ENCODE measurements at places on chromosomes 2 and 18.

DNA sequence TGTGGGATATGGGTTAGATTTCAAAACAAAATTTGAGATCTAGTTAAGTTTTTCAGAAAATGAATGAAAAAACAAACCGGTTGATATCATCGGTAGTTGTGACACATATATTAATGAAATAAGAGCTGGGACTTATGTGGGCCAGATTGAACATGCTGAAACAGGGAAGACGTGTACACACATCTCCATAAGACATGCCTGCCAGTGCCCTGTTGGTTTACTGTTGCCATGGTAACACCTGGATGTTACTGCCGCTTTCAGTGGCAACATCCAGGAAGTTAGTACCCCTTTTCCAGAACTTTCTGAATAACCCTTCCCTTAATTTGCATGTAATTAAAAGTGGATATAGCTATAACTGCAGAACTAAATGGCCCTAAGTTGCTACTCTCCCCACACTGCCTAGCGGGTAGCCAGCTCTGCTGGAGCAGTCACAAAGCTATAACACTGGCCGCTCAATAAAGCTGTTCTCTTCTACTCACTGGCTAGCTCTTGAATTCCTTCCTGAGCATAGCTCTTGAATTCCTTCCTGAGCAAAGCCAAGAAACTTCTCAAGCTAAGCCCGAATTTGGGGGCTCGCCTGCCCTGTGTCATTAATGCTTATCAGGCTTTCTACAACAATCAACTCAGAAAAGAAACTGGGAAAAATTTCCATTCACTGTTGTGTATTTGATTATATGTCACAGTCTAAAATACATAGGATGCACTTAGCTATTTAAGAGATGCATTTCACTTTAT is 776.3 kb upstream of the CDH7 start:
- DNase-seq, result no peak

DNA sequence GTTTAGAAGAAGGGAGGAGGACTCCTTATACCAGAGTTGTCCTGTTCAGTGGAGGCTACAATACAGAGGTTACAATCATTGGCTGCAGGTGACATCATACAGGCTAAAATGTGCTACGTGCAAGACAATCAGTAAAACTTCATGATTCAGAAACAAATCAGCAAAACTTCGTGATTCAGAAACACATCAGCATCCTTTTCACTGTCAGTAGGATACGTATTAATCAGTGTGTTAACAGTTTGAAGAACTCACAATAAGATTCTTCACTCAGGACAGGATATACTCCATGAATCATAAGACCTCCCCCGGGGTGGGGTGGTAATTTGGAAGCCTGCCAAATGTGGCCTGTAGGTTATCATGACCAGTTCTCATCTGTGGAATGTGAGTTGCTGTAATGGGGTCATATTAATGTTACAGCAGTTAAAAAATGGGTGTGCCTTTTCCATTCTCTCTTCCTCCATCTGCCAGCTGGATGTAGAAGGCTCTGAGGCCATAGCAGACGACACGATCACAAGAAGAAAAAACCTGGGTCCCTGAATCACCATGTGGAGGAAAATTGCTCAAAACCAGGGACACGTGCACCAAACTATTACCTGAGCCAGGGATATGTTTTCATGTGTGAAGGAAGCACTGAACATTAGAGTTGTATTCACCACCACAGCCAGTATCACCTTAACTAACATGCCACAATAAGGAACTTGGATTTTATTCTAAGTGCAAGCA is 134.8 kb upstream of the CREB1 start:
- DNase-seq, result no peak

- no peak for DNase-seq
These were observed 36.6 kb upstream of the TCF7L1 start for GRCh38 chr2:85096616-85097015.

DNA sequence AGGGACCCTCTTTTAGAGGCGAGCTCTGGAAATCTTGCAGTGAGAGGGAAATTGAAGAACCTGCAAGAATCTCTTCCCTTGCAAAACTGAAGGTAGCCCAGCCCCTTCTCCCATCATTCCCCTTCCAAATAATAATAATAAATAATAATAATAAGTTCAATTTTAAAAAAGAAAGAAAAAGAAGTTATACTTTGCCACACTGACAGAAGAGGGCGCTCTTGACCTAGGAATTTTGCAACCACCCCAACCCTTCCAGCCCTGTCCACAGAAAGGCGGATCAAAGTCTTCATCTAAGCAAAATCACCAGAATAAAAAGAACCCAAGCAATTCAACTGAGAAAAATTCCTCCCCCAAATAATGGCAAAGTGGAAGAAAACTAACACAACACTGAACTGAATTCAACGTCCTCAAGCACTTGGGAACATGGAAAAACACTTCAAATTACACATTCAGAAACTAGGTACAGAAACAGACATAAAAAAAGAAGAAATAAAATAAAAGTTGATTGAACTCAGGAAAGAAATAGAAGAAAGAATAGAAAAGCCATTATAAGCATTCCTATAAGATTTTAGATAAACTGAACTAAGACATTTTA is 98.9 kb upstream of the GLS start:
- peak; percentile 12 for DNase-seq

DNA sequence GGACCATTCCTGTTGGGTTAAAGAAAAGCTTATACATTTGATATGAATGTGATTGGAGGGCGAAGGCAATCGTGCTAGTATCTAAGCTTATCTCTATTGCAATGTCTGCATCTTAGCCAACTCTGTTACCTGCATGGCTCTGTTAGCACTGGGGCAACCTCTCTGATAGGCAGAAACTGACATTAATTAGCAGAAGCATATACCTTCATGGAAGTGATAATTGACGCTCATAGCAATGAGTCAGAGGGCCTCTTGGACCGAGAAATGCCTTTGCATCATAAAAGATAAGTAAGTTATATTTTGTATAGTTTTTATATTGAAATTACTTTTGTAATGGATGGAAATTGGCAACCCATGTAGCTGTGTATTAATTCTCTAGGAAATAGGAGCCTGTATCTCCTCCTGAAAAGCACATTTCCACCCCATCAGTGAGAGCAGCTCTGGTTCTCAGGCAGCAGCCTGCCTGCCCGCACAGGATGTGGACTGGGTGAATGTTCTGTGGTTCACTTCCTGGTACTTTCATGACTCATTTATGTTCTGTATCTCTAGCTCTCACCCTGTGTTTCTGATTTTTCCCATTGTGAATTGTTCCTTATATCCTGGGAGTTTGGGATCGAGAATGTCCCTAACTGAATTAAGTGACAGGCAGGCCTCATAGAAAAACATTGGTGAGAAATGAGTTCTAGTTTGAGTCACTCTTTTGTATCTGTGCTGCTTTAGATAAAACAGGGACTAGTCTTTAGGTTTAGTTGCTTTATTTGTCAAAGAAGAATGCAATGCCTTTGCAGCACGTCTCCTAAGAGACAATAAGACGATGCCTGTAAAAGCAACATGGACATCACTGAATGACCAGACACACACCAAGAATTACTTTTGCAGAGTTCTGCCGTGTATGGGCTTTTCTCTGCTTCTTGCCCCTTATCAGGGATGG is 344.9 kb downstream of the DCDC2C start:
- DNase-seq, result no peak

- no peak for DNase-seq
These were observed 14.0 kb upstream of the NTSR2 start for GRCh38 chr2:11683966-11684365.

- no peak for DNase-seq
These were observed 181.4 kb downstream of the FAM210A start for GRCh38 chr18:13544953-13545352.

GRCh38 chr2:139969323-139969722 is 1189.1 kb upstream of the NXPH2 start:
- DNase-seq, result no peak
